ENCODE measurements at places on chromosomes 7 and 10.
A peak's percentile ranks its signal among the peaks of the same experiment; 100 is the strongest.

DNA sequence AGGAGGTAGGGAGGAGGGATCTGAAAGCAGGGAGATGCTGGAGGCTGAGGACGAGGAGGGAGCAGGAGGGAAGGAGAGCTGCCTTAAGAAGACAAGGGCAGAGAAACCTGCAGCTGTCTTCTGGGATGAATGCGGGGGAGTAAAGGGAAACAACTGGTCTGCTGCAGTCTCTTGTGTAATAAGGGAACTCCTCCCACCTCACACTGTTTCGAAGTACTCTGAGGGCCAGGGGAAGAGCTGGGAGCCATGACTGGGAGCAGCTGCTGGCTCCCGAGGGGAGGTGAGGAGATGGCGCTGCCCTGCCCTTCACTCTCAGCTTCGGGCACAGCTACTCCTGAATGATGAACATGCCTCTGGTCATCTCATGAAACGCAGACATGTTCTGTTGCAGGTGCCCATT is 65.1 kb downstream of the CLEC2L start:
- peak; percentile 23 for DNase-seq

DNA sequence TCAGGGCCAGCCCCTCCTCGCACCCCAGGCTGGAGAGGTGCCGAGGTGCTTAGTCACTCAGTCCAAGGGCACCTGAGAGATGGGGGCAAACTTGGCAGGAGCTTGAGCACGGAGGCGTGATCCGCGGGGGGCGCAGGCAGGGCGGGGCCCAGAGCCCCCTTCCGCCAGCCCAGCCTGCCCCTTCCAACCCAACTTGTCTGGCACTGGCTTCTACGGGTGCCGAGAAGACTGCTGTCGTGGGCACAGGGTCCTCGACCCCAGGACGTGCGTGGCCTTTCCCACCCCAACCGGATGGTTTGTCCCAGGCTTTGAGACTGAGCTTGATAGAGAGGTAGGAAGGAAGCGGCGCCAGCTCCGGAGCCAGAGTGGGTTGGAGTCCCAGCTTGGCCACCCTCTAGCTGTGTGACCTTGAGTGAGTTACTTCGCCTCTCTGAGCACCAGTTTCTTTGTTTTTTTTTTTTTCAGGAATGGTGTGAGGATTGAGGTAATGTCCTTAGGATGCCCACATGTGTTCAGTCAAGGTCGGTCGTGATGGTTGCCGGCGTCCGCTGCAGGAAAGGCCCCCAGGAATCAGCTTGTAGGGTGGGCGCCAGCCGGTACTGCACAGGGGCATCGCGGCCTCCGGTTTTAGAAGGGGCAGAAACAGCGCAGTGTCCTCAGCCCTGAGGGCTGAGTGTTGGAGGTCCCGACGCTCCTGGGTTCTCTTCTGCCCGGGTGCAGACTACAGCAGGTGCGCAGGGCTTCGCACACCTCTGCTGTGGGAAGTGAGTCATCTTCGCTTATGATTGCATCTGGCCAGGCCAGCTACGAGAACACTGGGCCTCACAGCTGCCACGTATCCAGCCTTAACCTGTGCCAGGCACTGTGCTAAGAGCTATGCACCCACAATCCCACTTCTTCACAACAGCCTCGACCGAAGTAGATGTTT is 28.6 kb upstream of the VAX1 start:
- no peak for DNase-seq

DNA sequence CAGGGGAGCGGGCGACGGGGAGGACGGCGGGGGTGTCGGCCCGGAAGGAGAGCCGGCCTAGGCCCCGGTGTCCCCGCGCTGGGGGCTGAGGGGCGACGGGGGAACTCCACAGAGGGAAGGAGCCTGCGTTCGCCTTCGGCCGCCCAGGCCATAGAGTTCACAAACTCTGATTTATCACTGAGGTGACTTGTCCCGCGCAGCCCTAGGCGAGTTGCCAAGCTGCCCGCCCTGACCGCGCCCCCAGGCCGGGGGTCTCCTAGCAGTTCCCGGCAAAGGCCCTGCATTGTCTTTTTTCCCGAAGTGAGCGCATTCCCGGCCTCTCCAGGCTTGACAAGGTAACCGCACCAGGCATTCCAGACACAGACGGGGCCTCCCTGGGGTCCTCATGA is 2.9 kb upstream of the NKX6-2 start:
- DNase-seq, result peak; percentile 61

GRCh38 chr10:119284679-119285096 is 77.3 kb downstream of the GRK5 start:
- DNase-seq, result no peak

DNA sequence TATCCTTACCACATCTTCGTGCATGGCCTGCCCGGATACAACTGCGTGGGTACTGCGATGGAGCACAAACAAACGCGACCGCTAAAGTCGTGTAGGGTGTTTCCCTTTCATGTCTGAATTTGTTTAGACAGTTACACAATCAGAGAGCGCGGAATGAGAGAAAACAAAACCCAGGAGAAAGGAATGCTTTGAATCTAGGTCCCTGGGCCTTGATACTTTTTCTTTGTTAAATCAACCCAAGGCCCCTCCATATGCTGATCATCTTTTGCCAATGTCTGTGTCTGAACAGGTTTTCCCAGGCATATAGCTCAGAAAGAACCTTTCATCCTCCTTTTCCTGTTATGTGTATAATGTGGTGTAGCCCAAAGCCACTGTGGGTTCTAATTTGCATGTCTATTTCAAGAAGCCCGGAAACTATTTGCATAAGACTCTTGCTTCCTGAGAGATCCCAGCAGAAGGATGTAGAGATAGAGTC is 145.8 kb downstream of the FRMD4A start:
- DNase-seq, result no peak

GRCh38 chr10:124918191-124918830 is 23.6 kb upstream of the ZRANB1 start:
- no peak for DNase-seq

DNA sequence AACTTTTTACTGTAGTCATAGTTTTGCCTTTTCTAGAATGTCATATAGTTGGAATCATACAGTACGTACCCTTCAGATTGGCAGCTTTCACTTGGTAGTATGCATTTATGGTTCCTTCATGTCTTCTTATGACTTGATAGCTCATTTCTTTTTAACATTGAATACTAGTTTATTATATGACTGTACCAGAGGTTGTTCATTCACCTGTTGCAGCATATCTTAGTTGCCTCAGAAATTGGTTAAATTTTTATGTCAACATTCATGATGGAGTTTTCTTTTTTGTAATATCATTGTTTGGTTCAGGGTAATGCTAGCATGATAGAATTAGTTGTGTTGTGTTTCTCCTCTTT is 94.8 kb upstream of the CDK13 start:
- DNase-seq, result no peak

DNA sequence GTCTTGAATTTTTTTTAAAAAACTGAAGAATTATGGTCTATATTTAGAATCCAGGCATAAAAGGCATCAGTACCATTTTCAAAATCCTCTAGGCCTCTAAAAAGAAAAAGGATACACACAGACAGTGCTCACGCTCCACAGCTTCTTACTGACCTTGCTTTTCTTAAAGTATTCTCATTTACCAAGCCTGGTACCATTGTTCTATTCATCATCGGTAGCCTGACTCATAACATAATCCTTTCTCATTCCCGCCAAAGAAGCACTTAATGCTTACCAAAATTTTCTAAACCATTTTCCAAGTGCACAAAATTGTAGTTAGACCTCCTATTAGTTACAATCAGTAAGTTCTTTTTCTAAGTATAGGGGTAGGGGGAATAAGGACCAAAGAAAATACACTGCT is 54.6 kb downstream of the ATE1 start:
- DNase-seq, result no peak

DNA sequence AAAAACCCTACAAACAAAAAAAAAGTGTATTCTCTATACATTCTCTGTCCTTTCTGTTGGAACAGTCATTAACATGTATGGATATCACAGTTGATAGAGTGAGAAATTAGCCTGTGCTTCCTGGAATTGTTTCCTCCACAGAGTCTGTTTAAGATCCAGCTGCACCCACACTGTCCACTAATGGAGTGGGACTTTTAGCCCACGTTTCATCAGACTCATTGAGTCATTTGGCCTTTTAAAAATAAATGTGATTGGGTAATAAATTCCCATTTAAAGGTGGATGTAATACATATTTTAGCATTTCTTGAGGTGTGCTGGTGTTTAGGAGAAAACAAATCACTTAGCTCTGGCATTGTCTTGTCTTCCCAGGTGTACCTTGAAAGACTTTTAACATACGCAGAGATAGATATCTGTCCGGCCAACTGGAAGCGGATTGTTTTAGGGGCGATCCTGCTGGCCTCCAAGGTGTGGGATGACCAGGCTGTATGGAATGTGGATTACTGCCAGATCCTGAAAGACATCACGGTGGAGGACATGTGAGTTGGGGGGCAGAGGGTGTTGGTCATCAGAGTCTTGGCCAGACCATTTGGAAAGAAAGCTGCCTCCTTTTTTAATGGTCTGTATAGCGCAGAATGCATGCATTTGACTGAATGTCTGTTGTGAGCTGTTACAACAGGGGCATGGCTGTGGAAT is 52.3 kb upstream of the GJD4 start:
- no peak for DNase-seq

- no peak for DNase-seq
Observed at GRCh38 chr7:116554911-116555310, 30.1 kb downstream of the CAV1 start.

- DNase-seq, result no peak
Observed at GRCh38 chr10:22999942-23000341, 72.1 kb downstream of the ARMC3 start.

DNA sequence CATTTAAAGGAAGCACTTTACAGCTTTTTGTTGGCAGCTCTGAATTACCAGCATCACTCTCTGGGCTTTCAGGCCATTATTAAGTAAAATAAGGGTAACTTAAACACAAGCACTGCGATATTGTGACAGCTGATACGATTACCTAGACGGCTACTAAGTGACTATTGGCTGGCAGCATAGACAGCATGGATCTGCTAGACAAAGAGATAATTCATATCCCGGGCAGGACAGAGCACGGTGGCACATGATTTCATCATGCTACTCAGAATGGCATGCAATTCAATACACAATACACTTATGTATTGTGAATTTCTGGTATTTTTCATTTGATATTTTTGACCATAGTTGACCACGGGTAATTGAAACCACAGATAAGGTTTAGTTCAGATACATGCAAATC is 522.0 kb upstream of the LRRN3 start:
- DNase-seq, result no peak

DNA sequence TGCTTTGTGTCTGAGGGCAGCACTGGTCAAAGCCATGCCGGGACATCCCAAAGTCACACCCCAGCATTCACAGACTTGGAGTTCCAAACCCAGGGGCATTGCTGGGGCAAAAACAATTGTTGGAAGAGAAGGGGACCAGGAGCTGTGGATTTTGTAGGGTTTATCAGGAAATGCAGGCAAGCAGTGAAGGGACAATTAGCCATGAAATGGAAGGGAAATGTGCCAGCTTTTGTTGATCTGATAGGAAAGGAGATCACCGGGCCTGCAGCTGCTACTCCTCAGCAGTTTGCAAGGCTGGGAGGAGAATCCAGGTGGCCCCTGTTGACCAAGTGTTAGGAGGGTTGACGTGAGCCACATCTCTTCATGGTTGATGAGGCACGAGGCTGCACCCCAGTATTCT is 2.5 kb upstream of the BRI3 start:
- no peak for DNase-seq

DNA sequence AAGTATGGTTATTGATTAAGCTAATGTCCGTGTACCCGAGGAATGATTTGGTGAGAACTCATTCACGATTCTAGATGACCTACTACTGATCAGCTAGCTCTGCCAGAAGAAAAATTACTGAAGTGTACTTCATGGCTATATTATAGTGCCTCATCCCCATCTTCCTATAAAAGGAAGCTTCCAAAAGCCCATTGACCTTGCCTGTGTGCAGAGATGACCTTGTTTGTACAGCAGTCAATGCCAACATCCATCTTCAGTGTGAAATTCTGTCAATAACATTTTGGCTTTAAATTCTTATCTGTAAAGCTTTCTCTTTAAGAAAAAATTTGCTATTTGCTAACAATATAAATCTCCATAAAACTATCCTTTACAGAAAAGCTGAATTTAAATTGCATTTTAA is 315.7 kb downstream of the THSD7A start:
- no peak for DNase-seq

GRCh38 chr10:19120381-19120908 is 71.8 kb downstream of the MALRD1 start:
- no peak for DNase-seq

- no peak for DNase-seq
Observed at GRCh38 chr10:63537536-63537935, 16.3 kb downstream of the REEP3 start.

DNA sequence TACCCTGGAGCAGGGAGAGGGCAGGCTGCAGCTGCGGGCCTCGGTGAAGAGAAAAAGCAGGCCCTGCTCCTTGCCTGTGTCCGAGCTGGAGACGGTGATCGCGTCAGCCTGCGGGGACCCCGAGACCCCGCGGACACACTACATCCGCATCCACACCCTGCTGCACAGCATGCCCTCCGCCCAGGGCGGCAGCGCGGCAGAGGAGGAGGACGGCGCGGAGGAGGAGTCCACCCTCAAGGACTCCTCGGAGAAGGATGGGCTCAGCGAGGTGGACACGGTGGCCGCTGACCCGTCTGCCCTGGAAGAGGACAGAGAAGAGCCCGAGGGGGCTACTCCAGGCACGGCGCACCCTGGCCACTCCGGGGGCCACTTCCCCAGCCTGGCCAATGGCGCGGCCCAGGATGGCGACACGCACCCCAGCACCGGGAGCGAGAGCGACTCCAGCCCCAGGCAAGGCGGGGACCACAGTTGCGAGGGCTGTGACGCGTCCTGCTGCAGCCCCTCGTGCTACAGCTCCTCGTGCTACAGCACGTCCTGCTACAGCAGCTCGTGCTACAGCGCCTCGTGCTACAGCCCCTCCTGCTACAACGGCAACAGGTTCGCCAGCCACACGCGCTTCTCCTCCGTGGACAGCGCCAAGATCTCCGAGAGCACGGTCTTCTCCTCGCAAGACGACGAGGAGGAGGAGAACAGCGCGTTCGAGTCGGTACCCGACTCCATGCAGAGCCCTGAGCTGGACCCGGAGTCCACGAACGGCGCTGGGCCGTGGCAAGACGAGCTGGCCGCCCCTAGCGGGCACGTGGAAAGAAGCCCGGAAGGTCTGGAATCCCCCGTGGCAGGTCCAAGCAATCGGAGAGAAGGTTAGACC is 138.0 kb upstream of the STK17A start:
- DNase-seq, result no peak

GRCh38 chr10:47346581-47347302 is 1.4 kb upstream of the RBP3 start:
- DNase-seq, result no peak

DNA sequence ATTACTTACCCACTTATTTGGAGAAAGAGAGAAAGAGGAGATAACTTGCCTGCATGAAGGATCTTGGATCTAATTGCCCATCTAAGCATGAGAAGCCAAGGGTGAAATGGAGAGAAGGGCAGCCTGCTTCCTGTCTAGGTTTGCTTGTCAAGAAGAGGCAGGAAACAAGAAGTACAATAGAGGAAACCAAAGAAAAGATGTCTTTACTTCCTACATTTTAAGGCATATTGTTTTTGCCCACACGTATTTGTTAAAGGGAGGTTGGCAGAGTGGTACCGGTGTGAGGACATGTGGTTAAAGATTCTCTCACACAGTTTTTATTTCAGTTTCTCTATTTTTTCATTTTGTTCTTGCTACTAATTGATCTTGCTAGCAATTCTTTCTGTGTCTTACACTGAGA is 6.0 kb upstream of the TAS2R38 start:
- DNase-seq, result no peak

GRCh38 chr7:38429057-38429456 is 155.6 kb upstream of the TARP start:
- no peak for DNase-seq

- DNase-seq, result no peak
Observed at GRCh38 chr10:14459665-14460064, 128.9 kb upstream of the FRMD4A start.

Measured in nephron progenitor cell (in vitro differentiated cells).